ENCODE measurements at places on chromosomes 11 and 22.
A peak's percentile ranks its signal among the peaks of the same experiment; 100 is the strongest.

- no peak for DNase-seq
These were observed 41.2 kb upstream of the GRAMD4 start for GRCh38 chr22:46578824-46579561.

DNA sequence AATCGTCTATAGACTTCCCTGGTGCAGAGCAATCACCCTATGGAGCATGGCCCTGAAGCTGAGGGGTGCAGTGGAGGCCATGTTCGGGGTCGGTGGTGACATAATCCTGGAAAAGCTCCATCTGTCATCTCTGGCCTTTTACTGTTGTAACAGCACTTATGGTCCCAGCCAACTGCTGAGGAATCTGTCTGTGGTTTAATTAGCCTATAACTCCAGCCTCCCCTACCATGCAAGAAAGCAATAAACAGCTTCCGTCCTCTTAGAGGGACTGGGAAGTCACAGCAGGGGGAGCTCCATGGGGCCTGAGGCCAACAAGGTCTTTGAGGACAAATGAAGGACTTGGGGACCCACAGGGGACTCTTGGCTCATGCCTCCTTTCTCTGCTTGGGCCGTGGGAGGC, 159.1 kb upstream of the NECTIN1 start:
- no peak for DNase-seq

DNA sequence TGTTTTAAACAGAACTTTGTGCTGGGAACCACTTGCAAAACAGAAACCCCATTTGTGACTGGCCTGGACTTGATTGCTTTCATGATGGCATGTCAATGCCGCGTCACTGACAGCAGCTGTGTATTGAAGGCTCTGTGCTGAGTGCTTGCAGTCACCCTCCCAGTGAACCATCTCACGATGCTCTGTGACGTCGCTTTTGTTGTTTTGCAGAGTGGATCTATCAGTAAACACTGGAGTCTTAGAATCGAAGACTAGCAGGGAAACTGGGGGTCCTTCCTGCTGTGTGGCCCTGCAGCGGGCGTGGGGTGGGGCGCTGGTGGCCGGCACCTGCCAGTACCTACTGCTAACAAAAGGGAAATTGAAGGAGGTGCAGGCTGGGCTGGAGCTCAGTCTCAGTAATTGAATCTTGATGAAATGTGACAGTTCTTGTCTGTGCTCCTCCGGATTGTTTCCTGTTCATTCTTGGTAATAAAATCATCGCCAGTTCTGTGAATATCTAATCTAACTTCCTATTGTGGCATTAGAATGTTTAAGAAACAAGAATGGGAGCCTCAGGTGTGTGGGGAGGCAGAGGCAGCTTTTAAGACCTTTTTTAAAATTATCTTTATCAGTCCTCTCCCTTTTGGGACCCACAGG, 50.5 kb upstream of the PARVG start:
- DNase-seq = no peak

- peak; percentile 92 for DNase-seq
These were observed 15.8 kb downstream of the DGKZ start for GRCh38 chr11:46363031-46363407.

DNA sequence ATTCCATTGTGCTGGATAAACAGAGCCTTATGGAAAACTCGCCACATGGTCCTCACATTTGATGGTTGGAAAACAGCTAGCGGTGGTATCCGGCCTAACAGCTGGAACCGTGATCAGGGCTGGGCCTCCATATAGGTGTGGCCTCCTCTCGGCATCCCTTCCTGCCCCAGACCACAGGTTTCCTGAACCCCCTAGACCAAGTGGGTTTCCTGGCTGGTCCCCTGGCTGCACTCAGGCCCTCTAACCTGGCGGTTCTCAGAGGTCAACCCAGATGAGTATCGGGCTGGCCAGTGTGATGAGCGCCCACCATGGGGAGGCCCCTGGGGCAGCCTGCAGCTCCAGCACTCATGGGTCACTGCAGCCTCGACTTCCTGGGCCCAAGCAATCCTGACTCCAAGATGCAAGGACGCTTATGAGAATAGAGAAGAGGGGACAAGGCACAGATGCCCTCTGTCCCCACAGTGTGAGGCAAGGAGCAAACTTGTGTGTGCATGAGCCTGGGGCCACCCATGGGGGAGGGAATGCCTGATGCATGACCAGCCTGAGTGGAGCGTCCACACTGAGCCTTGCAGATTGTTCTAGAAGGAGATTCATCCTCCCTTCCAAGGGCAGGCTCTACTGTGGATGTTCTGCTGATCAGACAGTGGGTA, 53.4 kb upstream of the WNT7B start:
- DNase-seq = no peak

GRCh38 chr11:72078477-72078876, 1.9 kb downstream of the NUMA1 start:
- no peak for DNase-seq

DNA sequence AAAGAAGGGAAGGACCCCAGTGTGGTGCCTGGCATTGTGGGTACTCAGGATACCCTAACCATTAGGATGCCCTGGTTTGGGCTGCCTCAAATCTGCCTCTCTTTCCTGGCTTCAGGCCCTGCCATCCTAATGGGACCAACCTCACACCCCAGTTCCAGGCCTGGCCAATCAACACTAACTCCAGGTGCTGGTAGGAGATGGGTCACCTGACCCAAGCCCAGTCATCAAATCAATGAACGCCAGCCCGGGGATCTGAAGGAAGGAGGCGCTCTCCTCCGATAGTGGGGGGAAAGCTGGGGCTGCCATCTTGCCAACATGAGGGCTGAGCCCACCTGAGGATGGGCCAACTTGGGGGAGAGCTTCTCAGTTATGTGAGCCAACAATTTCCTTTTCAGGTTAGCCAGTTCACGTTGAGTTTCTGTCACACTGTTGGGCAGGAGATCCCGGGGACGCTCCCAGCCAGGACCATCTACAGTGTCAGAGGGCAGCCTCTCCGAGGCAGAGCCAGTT, 12.7 kb downstream of the MFNG start:
- no peak for DNase-seq

- DNase-seq = no peak
These were observed 3.0 kb downstream of the KCNJ11 start for GRCh38 chr11:17385492-17385891.

DNA sequence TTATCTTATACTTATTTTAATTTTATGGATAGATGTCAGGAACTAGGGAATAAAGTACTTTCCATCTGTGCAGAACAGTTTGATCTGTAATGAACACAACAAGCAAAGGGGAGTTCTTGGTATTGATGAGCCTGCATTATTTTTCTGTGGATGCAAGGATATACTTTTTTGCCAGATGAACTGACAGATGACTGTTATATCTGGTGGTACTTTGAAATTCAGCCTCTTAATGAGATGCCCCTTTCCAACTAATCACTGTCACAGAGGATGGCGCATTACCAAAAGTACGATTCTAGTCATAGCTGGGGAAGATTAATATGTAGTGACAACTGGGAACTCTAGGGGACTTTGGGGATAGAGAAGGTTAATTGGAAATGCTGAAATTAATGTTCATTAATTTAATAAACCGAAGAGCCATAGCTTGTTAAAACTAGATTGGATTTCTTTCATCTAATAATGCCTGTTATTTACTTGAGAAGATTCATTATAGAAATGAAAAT, 603.4 kb upstream of the CNTN5 start:
- DNase-seq = no peak

DNA sequence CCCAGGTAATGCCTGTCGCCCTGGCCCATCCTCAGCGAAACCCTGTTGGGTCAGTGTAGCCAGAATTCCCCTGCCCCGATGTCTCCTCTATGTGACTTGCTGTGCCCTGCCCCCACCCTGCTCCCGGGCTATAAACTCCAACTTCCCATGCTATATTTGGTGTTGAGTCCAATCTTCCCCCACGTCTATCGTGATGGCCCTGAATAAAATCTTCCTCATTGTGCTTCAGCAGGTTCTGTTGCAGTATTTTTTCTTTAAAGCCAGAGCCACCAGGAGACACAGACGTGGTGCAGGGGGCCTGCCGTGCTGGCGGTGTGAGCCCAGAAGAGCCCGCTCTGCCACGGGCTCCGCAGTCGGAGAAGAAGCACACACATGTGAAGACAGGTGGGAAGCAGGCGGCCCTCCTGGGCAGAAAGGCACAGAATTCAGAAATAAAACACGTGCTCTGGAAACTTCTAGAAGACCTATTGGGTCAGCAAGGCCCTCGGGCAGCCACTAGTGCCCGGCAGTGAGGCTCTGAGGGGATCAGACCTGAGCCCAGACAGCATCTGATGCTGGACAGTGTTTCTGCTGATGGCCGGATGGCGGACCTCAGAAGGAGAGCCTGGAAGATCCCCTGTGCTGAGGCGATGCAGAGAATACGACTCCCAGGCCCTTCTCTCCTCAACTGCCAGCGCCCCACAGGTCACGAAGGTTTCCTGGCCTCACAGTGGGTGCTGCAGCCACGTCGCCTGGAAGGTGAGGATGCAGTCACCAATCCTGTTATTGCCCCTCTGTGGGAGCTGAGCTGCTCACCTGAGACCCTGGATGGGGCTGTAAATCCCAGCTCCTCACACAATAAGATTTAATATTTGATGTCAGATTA, 501.9 kb downstream of the BRD1 start:
- DNase-seq = no peak

DNA sequence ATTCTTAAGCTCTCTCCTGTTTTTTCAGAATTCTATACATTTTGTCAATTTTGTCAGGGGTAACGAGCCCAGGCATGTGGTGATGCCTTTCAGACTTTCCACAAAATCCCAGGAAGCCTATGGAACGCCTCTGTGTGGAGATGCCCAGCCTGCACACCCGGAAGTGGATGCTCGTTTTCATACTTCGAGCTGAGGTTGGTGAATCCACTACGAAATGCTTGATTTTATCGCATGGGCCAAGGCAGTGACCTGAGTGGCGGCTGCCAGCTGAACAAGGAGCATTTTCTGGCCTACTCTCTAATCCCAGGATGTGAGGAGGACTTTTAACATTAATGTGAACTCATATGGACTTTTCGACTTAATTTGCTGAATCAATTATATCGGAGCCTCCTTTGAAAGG, 426.7 kb upstream of the B3GAT1 start:
- DNase-seq = no peak

GRCh38 chr22:44786136-44786535, 33.8 kb downstream of the ARHGAP8 start:
- no peak for DNase-seq

- no peak for DNase-seq
These were observed 118.5 kb upstream of the APOA1 start for GRCh38 chr11:116955949-116956348.

DNA sequence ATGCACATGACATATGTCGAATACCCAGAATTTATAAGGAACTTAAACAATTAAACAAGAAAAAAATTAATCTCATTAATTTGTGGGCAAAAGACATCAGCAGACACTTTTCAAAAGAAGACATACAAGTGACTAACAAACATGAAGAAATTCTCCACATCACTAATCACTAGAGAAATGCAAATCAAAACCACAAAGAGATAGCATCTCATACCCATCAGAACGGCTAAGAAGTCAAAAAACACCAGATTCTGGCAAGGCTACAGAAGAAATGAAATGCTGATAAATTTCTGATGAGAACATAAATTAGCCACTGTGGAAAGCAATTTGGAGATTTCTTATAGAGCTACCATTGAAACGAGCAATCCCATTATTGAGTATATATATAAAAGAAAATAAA, 210.6 kb upstream of the LUZP2 start:
- DNase-seq = no peak

DNA sequence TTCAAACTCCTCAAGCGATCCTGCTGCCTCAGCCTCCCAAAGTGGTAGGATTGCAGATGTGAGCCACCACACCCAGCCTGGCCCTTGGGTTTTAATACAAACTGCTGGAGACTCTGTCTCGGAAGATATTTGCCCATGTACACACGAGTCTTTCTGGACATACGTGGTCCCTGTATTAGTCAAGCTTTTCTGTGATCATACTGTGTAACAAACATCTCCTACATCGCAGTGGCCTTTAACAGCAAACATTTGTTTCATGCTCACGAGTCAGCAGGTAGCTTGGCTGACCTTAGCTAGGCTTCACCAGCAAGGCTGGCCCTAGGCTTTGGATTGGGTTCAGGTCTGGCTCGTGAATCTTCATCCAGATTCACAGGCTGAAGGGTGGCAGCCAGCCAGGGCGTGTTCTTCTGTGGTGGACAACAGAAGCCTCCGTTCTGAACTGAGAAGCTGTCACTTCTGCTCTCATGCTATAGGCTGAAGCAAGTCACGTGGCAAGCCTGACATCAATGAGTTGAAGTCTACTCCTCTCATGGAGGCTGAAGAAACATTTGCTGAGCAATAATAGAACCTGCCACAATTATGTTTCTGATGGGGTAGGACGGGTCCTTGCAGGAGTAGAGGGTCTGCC, 8.8 kb downstream of the KIAA1671 start:
- DNase-seq = no peak

GRCh38 chr11:126468102-126468521, 112.6 kb downstream of the ST3GAL4 start:
- no peak for DNase-seq

DNA sequence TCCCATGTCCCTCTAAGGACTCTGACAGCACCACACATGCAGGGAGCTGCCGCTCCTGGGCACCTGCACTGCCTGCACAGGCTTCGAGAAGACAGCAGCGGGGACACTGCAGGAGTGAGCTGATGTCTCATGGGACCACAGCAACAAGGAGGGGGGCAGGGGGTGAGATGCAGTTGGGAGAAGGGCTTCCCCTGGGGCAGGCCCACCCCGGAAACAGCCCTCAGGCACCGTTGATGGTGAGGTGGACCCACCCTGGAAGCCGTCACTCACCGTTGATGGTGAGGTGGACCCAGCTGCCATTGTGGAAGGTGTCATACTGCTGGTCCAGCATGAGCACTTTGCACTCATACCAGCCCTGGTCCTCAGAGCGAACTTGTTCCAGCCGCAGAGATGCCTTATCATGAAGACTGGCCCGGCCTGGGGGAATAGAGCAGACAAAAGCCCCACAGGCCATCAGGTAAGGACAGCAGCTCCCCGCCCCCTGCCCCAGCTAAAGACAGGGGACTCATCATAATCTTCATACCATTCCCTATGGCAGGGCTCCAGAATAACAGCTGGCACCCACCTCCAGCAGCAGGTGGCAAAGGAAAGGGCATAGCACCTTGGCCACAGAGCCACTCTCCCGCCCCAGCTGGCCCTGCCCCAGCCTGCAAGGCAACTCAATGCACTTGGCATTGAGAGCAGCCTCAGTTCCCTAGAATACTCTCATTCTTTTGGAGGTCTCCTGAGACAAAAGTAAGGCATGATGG, 12.6 kb downstream of the IGSF9B start:
- no peak for DNase-seq
